COLO829 (cell line): ENCODE measurements at places on chromosomes 16 and 17.
A peak's percentile ranks its signal among the peaks of the same experiment; 100 is the strongest.

DNA sequence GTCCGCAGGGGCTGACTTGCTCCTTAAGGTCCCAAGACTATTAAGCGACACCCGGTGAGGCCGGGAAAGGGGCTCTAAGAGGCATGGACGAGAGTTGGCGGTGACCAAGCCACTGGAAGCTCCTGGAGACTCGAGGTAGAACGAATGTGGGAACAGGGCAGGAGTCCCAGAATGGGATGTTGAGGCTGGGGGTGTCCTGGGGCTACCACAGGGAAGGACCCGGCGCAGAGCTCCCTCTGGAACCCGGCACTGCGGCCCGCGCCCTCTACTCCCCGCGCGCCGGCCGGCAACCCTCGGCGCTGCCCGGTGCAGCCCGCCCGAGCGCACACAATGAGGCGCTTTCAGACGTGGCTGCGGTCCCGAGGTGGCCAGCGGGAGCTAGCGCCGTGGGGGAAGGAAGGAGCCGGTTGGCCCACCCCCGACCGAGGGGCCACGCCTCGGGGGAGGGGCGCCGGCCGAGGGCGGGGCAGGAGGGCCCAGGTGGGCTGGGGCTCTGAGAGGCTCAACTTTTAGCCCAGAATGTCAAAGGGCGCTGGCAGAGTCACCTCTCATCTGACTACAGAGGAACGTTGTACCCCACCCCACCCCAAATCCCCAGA, at the start of gene CHST6:
Gene CHST6, minus strand, starts transcription at position 366 of the 599 bp plus-strand sequence. CDS start 15,613 bp downstream, outside the sequence.
- DNase-seq = peak; percentile 43

- no peak for DNase-seq
Observed at GRCh38 chr17:41199421-41200078, 9.9 kb downstream of the KRTAP9-1 start.

DNA sequence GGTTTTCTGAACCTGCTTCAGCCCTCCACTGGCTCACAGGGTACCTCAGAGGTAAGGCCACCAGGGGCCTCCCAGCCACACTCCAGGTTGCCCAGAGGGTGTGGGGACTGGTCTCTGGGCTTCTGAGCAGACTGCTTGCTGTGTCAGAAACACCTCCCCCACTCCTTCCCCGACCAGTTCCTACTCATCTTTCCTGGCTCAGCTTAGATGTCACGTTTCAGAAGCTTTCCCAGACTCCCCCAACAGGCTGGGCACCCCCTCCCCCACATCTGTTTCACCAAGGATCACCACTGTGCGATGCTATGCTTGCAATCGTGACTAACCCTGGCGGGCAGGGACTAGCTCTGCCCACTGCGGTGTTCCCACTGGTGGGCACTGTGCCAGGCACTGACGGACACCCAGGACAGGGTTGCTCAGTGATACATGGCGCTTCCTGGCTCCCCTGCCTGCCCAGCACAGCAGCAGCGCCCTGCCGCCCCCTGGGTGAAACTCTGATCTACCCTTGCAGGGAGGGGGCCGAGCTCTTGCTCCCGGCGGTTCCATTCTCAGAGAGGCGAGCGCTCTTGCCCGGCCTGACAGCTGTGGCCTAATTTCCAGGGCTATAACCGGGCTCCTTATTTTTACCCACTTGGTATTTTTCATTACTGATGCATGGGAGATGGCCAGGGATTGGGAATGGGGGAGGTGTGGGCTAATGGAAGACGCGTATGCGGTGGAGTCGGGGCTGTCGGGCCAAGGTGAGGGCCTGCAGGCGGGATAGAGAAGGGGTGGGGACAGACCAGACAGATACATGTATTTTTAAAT, 29.4 kb upstream of the MTSS2 start:
- peak; percentile 57 for DNase-seq

- DNase-seq = no peak
Observed at GRCh38 chr16:10153985-10154384, 28.2 kb downstream of the GRIN2A start.

DNA sequence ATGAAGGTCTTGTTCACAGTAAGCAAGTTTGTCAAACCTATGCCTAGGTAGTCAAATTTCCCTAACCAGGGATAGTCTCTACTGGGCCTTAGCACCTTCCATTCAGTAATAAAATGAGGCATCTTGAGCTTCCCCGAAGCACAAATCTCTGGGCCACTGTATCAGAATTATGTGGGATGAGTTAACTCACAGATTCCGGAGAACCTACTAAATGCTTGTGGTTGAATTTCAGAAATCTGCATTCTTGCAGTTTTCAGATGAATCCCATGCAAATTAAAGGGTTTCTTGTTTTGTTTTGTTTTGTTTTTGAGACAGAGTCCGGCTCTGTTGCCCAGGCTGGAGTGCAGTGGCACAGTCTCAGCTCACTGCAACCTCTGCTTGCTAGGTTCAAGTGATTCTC, 478.8 kb upstream of the HSBP1 start:
- DNase-seq = no peak

- DNase-seq = no peak
Observed at GRCh38 chr16:66521951-66522771, 27.8 kb downstream of the TK2 start.
